ENCODE measurements at places on chromosomes 1 and 21. TPM values are rescaled to one million over a fixed set of nuclear protein-coding genes. Genes with fewer than 3 reads are reported as not detected.

- no peak for DNase-seq
These were observed 63.4 kb downstream of the WDR64 start for GRCh38 chr1:241715435-241715834.

PODN gene
- polyA plus RNA-seq, result 12.1 TPM

DNA sequence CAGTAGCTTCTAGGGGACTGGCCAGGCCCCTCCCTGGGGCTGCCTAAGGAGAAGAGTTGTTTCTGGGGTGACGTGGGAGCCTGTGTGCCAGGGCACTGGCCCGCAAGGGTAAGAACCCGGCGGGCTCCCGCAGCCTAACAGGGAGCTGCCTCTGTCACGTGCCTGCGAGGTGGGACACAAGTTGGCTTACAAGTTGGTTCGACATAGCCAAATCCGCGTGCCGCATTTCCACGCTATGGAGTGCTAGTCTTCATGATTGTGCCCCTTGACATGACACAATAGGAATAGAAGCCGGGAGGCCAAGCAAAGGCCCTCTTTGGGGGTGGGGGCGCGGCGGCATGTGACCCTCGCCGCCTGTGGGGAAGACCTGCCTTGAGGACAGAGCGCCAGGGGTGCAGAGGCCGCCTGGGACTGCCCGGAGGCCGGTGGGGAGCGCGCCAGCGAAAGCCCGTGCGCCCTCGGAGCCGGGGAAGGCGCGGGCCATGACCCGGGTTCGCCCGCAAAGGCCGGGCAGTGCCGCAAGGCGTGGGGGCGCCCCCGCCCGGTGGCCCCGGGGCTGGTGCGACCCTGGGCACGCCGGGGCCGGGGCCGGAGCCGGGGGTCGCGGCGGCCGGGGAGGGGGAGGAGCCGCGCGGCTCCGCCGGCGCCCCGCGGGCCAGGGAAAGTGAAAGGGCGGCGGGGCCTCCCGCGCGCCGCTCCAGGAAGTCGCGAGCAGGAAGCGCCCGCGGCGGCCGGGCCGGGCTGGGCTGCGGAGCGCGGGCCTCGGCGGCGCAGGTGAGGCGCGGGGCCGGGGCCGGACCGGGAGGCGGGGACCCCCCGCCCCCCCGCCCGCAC, at the start of gene SLC37A1:
Gene SLC37A1 (plus strand): TSS at position 702 of the 834 bp plus-strand sequence. CDS start 4,603 bp downstream, outside the sequence.
- no peak for DNase-seq

KANK4 gene
- 9.2 TPM for polyA plus RNA-seq

PTAFR gene
- polyA plus RNA-seq, result 2.7 TPM

DNA sequence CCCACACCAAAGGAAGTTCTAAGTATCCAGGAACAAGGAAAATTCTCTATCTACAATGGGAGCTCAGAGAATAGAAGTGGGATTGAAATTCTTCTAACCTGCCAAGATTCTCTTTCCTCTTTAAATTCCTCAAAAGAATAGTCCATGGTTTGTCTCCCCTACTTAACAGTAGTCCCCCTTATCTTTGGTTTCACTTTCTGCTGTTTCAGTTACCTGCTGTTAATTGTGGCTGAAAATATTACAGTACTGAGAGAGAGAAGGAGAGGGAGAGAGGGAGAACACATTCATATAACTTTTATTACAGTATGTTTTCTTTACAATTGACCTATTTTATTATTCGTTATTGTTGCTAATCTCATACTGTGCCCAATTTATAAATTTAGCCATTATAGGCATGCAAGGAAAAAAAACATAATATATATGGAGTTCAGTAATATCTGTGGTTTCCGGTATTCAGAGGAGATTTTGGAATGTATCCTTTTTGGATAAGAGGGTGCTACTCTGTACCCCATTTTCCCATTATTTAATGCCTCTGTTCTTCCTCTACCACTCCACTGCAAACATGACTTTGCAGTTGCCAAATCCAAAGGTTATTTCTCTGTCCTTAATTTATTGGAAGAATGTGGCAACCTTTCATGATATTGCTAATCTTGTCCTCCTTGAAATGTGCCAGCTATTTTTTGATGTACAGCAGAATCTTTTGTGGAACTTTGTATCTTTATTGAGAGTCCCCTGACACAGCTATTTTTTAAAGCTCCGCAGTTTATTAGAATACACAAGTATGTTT, 68.0 kb downstream of the USP25 start:
- no peak for DNase-seq
